Muscle of leg (tissue), 16 donors: ENCODE measurements at places on chromosomes 5 and 9.

GRCh38 chr9:91073811-91074771 is 272.5 kb downstream of the SYK start:
- DNase-seq, result no peak

DNA sequence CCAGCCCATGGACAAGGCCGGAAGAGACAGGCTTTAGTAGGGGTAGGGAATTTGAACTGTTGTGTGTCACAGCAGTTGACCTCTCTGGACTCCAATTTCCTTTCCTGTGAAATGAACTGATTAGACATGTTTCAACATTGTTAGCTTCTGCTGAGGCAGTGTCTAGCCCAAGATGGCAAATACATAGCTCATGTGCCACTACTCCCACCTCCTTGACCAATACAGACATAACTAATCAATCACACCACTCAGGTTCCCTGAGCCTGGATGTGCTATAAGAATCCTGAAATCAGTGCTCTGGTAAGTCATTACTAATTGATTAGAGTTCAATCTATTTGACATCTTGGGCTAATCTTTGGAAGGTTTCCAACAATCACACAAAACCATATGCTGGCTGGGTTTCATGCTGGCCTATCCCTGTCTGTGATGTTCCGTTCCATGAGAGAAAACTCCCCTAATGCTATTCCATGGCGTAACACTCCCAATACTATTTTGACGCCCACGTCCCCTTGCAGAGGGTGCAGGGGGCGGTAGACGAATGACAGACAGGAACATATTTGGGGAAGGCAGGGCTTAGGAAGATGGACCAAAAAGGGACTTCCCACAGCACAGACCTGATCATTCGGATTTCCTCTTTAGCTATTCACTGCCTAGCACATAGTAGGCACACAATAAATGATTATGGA is 95.2 kb downstream of the PDE6A start:
- no peak for DNase-seq

DNA sequence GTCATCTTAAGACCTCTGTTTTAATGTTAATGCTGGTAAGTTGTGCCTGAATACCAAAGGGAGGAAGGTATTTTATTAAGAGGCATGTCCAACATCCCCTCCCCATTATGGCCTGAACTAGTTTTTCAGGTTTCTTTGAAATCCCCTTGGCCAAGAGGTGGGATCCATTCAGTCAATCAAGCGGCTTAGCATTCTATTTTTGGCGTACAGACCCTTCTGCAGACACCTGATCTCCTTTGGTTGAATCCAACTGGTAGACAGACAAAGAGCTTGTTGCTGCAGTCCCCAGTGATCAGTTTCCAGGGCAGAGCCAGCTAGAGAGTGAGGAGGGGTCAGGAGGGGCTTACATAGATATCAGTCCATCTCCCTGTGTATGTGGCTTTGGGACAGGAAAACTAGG is 7.9 kb upstream of the KCNMB1 start:
- no peak for DNase-seq

DNA sequence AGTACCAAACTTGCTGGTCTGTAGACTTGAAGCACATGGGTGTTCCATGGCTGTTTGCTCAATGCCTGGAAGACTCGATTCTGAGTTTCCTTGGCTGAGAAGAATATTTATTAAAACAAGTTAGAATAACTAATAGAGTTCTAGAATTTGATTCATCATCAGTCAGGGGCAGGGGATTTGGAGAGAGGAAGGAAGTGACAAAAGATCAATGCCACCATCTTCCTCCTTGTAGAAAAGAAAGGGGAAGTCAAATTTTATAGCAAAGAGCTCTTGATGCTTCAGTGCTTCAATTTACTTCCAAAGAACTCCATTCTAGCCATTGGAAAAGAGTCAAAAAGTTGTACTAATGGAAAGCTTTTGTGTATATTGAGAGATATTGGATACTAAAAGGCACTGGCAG is 236.3 kb downstream of the MCTP1 start:
- peak; percentile 23 for DNase-seq

GRCh38 chr9:79145442-79145841 is 426.3 kb upstream of the TLE4 start:
- DNase-seq, result no peak

GRCh38 chr5:96199713-96200183 is 233.3 kb downstream of the PCSK1 start:
- DNase-seq, result no peak

DNA sequence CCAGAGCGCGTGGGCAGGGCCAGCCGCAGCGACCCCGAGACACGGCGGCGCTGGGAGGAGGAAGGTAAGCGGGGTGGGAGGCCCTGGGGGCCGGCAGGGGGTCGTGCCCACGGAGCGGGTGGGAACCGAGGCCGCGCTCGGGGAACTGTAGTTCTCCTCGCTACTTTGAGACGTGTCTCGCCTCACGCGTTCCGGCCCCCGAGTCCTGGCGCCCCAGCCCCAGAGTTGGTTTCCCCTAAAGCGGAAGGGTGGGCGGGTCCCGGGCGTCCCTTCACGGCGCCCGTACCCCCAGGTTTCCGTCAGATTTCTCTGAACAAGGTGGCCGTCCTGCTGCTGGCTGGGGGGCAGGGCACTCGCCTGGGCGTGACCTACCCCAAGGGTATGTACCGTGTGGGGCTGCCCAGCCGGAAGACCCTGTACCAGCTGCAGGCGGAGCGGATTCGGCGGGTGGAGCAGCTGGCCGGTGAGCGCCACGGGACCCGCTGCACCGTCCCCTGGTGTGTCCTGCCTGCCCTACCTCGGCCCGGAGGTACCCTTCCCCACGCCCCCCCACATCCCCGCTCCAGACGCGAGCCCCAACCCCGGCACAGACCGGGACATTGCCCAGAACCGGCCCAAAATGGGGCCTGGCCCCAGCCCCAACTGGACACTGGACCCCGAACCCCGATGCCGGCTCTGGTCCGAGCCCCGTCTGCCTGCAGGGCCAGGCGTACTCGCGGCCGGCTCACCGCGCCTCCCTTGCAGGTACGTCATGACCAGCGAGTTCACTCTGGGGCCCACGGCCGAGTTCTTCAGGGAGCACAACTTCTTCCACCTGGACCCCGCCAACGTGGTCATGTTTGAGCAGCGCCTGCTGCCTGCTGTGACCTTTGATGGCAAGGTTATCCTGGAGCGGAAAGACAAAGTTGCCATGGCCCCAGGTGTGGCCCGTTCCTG is 709 bp downstream of the UAP1L1 start:
- no peak for DNase-seq

- DNase-seq, result peak; percentile 38
Observed at GRCh38 chr9:69549310-69550202, 122.6 kb downstream of the APBA1 start.

DNA sequence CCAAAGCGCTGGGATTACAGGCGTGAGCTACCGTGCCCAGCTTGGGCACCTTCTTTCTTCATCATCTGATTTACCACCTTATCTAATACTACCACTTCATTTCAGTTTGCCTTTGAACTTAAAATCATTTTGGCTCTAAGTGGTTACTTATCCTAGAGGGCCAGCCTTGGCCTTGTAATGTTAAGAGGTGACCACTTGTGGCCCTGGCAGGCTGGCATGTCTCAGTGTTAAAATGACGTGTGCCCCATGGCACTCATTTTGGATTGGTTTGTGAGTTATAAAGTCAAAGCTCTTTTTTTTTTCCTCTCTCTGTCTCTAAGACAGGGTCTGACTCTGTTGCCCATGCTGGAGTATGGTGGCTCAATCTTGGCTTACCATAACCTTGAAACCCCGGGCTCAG is 17.8 kb downstream of the HABP4 start:
- DNase-seq, result no peak

- no peak for DNase-seq
Observed at GRCh38 chr5:135015942-135016341, 18.1 kb downstream of the PITX1 start.

- DNase-seq, result no peak
Observed at GRCh38 chr5:14135621-14136020, 7.5 kb upstream of the TRIO start.

GRCh38 chr9:28607843-28608242 is 1034.6 kb upstream of the C9orf72 start:
- DNase-seq, result peak; percentile 43

DNA sequence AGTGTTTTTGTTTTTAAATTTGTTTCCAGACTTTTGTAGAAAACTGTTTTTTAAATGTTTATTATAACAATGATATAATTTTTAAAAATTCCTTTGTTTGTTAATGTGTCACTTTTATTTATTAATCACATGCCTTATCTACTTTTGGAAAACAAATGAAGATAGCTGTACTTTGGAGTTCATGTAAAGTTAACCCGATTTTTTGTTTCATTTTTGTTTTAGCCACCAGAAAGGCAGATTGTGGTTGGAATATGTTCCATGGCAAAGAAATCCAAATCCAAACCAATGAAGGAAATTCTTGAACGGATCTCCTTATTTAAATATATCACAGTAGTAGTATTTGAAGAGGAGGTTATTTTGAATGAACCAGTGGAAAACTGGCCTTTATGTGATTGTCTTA is 13.1 kb downstream of the PPIP5K2 start:
- DNase-seq, result no peak

GRCh38 chr5:56625541-56625940 is 189.8 kb upstream of the MAP3K1 start:
- peak; percentile 98 for DNase-seq

- DNase-seq, result peak; percentile 51
Observed at GRCh38 chr5:17081142-17081541, 136.3 kb upstream of the BASP1 start.

GRCh38 chr5:186091-187041 is 4.9 kb upstream of the LRRC14B start:
- DNase-seq, result peak; percentile 54

DNA sequence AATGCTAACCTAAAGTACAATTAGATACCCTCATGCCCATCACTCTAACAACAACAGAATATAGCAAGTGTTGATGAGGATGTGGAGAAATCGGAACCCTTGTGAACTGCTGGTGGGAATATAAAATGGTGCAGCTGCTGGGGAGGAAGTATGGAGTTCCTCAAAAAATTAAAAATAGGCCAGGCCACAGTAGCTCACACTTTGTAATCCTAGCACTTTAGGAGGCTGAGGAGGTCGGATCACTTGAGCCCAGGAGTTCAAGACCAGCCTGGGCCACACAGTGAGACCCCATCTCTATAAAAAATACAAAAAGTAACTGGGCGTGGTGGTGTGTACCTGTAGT is 18.0 kb upstream of the MRNIP start:
- DNase-seq, result no peak

DNA sequence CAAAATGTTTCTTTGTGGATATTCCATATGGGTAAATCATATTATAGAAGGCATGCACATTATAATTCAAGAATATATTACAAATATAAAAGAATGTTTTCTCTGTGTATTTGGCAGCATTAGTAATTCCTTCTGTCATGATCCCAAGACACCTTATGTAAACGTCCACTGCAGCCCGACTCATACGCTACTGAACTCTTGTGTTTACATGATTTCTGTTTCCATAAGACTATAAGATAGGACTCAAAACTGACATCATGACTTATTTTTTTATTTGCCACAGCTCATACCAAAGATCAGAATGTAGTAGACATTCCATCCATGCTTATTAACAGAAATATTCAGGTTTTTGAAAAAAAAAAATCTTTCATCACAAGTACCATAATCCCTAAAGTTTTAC is 234.1 kb downstream of the AP3B1 start:
- DNase-seq, result peak; percentile 4

GRCh38 chr5:119322948-119323537 is 32.8 kb upstream of the TNFAIP8 start:
- no peak for DNase-seq

- no peak for DNase-seq
Observed at GRCh38 chr5:170171811-170172210, 61.0 kb upstream of the C5orf58 start.

DNA sequence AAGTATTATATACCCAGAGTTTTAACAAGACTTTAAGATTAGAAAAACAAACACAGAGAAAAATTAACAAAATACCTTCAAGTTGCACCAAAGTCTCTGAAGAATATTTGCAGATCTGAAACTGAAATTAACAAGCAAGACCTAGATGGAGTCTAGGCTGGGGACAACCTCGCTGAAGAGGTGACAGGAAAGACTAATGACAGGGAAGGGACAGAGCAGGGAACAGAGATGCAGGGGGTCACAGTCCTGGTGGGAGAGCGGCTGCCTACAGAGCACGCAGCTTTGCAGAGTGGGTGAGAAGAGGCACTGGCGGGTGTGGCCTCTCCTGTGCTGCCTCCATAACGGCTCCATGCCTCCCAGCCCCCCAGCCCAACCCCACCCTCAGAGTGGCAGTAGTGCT is 13.5 kb downstream of the RETREG1 start:
- no peak for DNase-seq

- DNase-seq, result no peak
Observed at GRCh38 chr9:123562844-123563346, 206.9 kb downstream of the CRB2 start.

GRCh38 chr5:79800979-79801827 is 111.6 kb downstream of the CMYA5 start:
- peak; percentile 68 for DNase-seq
